ENCODE measurements at places on chromosomes 3 and 15. TPM values are rescaled to one million over a fixed set of nuclear protein-coding genes. Genes with fewer than 3 reads are reported as not detected.

CIP2A gene
- total RNA-seq, result 42.1 TPM

C15orf62 gene
- total RNA-seq, result 1.7 TPM

GOLGA8N gene
- total RNA-seq, result 6.5 TPM

ZNF385D gene
- not detected for total RNA-seq

RASGRF1 gene
- total RNA-seq, result not detected

MOBP gene
- total RNA-seq, result not detected

LRTM1 gene
- not detected for total RNA-seq

UCN2 gene
- total RNA-seq, result not detected

LRRC31 gene
- not detected for total RNA-seq

ECE2 gene
- not detected for total RNA-seq

Measured in activated T-cell treated with anti-CD3 and anti-CD28 coated beads, Interleukin-2, amount 50 U/mL, for 72 hours (primary cell).